Fibroblast of upper back skin (primary cell): ENCODE measurements at places on chromosomes 5 and 9.

DNA sequence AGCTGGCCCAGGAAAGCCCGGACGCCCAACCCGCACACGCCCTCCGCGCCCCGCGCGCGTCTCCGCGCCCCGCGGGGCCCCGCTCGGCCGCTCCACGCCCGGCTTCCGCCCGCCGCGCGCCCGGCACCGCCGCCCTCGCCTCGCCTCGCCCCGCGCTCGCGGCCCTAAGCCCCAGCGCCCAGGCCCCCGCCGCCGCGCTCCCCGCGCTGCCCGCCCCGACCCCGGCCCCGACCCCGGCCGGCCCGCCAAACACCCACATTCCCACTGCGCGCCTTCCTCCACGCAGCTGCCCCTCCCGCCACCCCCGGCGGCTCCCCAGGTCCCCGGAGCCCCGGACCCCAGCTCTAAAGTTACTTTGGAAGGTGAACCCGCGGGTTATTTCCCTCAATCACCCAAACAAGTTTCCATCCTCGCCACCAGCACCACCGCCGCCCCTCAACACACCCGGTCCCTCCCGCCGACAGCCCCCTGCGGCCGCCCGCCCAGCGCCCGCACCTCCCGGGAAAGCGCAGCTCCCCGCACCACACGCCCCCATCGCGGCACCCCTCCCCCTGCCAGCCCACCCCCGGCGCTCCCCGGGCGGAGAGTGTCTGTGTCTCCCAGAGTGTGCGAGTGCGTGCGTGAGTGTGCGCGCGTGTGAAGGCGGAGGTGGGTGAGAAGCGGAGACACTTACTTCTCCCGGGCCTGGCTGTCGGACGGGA, 439 bp downstream of the SSBP2 start:
- DNase-seq = no peak

GRCh38 chr9:38443181-38443580, 18.9 kb upstream of the IGFBPL1 start:
- DNase-seq = peak; percentile 36

DNA sequence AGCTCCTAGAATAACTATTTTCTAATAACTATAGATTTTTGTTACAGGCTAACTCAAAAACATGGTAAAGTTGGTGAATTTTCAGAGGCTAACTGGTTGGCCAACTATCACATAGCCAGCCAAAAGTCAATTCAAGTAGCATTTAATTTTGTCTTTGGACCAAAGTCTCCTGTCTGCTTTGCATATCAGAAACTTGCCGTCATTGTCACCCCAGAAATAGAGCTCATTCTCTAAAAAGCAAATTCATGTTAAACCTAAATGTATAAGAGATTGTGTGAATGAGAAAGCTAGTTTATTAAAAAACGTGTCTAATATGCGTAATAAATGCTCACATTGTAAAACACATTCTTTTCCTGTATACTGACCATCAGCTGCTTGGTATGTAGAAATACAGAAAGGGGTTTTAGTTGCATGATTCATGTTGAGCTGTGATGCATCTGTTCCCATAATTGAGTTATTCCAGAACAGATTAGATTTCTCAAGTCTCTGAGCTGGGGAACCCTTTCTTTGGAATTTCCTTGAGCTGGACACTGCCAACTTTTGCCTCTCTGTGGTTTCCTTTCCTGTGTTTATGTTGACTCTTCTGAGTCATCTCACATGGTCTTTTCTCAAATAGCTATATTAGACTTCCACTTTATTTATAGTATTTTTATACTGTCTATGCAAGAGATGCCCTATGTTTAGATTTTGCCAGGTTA, 7.3 kb downstream of the SRFBP1 start:
- peak; percentile 99 for DNase-seq

DNA sequence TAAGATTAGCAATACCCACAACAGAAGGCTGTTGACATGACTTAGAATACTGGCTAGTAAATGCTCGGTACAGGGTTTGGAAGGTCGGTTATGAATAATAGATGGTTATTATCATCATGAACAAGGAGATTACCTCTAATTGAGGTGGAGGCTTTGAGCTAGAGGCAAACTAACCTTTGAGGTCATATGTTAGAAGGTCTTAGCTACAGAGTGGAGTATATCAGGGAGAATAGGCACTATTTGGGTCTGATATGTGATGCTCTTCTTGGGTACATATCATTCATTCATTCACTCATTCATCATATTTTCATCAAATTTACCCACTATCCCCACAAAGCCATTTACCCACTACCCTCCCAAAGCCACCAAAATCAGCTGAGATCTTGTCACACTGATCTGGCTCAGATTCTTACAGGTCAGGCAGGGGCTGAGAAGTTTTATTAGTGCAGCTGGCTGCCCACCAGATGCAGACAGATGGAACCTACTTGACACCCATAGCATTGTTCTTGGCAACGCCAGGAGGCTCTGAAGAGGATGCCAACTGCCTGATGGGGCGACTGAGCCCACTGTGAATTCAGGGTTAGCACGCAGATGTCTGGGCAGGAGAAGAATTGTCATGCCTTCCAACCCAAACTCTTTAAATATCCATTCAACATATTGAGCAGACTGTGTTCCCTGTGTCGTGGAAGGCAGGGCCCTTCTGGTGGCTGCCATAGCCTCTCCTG, 90.2 kb upstream of the SH3PXD2B start:
- no peak for DNase-seq

DNA sequence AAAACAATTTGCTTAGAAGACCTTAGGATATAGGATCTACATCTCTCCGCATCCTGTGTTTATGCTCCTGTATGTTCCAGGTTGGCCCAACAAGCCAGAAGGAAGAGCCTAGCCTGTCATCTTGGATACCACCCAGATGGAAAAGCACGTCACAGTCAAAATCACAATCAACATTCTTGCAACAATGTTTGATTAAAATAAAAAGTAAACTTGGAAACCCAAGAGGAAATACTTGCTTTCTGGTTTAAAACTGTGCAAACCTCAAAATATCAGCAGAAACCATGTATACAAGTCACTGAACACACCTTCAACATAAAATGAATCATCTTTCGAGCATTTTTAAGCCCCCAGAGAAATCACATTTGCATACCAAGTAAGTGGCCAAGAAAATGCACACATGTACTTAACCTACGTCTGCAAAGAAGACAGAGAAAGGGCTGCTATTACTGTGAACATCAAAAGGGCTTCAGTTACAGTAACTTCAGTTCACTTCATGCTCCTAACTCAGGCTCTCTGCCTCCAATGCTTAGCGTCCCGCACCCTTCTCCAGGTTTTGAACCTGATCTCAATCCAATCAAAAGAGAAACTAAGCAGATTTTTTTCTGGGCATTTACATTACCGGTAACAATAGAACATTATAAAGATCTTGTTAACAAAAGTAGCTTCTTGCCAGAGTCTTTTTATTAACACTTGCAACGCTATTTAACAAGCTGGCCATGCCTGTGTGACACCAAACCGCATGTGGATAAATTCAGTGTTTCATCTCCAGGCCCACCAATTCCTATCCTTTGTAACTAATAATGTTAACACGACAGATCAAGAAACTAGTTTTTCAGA, 1.3 kb downstream of the ENC1 start:
- DNase-seq = peak; percentile 64

DNA sequence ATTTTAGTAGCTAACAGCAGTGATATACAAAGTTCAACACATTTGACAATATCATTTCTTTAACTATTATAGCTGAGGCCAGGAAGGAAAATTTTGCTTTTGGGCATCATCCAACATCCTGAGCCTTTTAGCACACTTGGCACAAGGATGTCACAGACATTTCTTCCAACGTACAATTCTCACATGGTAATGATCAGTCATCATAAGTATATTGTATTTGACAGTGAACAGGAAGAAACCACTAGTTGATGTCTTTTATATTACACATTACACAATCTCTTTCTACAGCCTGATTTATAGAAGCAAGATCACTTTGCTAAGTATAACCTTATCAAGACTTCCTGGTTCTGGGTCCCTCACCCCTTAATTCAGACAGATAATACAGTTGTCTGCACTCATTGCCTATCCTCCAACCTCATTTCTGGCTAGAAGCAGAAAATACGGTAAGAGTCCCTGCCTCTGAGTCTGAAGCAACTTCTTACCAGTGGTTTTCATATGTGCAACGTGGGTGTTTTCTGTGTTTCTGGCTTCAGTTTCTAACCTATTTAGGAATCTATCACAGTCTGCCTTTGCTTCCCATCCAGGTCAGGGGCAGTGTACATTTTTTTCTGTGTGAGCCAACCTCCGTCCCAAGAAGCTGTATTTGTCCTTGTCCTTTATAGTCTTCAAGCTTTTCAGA, 167.8 kb downstream of the PAM start:
- peak; percentile 66 for DNase-seq

GRCh38 chr9:109996936-109997580, 210.9 kb downstream of the C9orf152 start:
- no peak for DNase-seq

DNA sequence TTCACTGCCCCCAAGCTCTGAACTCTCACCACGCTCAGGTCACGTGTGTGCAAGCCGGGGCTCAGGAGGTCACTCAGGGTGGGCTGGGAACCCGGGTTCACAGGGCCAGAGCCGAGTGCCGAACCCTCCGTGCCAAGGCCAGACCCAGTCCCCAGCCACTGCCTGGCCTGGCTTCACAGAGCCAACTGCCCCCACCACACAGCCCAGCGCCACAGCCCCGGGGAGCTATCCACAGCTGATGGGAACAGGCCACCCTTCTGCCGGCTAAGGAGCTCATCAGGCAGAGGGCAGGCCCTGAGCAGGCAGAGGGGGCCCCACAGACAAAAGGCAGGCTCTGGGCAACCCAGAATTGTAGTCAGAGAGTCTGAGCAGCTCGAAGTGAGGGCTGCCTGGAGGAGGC, 117.0 kb downstream of the VAV2 start:
- DNase-seq = no peak

DNA sequence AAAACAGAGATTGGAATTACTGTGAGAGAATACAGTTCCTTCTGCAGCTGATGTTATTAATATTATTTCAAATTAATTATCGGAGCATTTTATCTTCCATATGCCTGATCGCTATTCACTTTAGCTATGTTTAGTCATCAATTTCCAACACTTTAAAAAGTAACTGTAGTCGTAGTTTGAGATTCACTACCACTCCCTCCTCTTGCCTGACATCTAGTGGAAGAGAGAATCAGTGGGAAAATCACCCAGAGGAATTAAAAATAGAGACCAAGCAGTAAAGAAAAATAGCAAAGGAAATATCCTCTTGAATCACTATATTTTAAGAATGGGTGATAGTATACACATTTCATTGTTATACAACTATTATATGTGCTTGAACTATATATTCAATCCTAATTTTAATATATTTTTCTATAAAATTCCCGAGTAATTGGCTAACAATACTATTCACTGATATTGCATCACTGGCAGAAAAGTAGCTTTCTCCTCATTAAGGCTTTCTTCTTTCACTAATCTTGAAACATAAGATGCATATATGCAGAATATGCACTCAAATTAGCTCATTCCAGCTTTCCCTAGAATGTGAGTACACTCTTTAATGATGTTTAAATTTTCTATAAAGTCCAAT, 708.7 kb downstream of the CDH9 start:
- no peak for DNase-seq

GRCh38 chr5:143019157-143019556, 249.0 kb downstream of the ARHGAP26 start:
- no peak for DNase-seq

DNA sequence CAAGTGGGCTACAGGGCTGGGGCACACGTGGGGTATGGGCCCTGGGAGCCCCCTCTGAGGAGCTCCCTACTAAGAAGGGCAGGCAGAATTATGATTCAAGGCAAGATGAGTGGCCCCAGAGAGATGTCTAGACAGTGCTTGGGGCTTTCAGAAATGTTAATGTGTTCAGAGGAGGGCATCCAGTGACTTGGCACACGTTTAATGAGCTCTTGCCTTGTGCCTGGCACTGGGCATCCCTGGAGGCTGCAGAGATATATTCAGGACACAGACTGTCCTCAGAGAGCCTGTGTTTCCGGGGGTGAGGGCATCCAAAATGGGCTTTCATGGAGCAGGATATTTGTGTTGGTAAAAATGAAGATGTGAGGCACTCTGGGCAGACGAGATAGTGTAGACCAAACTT, 25.4 kb upstream of the DAB2IP start:
- DNase-seq = no peak

DNA sequence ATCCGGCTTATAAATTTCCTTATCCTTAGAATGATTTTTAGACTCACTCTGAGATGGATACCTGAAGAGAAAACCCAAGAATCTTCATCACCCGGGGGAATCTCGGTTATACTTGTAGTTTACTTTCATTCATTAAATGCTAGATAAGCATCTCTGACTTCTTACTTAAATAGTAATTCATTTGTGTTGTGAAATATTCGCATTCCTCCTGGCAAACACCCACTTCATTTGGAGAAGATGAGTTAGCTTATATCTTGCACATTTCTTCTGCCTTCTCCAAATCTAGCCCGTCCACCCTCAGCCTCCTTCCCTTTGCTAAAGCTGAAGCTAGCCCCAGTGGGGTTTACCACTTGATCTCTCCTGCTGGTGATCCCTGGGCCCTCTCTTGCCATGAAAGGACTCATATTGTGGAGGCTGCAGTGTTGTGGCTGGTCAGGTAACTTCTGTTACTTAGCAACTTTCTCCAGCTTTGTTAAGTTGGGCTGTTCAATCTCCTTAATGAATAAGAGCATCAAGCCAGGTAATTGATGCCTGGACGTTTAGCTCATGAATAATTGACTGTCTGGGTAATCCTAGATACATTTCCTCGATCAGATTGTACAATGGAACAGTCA, 11.3 kb upstream of the POU4F3 start:
- DNase-seq = no peak

DNA sequence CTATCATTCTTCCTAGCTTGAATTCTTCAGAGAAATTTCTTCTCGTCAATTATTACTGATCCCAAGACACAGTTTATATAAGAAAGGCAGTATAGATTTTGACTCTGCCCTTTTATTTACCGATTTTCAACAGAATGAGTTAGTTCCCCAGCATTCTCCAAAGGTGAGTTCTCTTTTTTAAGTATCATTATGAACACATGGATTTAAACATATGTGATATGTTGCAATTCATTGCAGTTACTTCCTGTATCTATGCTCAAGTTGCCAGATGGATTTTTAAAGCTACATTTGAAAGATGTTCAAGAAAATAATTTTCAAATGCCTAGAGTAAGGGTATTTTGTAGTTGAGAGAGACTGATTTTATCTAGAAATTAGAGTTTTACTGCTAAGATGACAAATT, 8.4 kb downstream of the WDR41 start:
- DNase-seq = no peak

DNA sequence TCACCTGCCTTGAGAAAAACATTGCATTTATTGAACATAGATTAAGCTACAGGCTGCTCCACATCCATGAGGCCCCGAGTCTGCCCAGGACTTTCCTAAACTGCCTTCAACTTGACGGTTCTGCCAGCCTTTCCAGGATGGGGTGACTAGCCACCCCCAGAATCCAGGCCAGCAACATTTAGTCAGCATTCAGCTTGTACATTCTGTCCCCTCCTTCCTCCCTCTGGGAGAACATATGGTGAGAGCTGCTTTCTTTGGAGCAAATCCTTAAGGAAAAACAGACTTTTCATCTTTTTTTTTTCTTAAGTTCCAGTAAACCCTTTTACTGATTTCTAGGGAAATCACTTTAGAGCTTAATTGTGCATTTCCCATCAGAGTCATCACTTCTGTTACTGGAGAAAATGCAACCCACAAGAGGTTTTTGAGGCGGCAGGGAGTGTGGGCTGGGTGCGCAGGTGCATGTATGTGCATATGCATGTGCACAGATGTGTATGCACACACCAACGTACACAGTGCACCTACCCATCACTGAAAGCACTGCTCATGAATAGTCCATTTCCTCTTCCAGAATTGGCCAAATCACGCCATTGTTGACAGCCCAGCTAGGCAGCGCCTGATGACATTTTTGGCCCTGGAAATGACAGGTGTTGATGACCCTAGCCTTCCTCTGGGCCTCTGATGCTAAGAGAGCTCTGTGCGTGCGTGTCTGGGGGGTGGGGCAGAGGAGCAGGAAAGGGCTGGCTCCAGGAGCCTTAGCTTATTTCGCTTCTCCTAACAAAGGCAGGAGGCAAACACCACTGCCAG, 145.6 kb downstream of the HSD17B3 start:
- DNase-seq = no peak
